ENCODE measurements at places on chromosomes 13 and 19.

GRCh38 chr19:2819540-2820111 is at the start of gene ZNF554:
Gene ZNF554, plus strand, starts transcription at chr19:2819868. Its CDS starts 204 bp downstream, at chr19:2820072.
- DNase-seq, result peak; percentile 96

DNA sequence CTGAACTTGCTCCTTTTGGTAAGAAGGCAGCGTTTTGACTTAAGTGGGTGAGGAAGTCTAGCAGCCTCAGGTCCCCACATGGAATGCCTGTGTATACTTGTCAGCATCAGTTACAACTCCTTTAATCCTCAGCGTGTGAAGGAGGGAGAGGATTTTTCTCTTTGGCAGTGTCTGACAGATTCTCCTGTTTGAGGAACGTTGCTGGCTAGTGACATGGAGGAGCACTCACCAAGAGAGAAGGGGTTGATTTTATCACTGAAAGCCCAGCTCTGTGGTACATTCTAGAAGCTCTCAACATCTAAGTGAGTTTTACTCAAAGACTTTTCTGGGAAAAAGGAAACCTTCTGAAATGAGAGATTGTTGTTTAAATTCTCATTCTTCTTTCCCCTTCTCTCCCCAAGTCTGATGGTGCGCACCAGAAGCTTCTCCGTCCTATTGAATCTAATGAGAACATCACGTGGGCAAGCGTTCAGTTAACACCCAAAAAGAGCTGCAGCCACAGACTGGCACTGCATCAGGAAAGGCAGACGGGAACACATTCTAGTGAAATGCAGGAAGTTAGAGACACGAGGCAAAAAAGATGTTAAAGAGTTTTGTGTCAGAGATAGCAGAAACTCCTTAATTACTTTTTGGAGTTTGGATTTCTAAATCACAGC is 58.2 kb downstream of the GJA3 start:
- no peak for DNase-seq

- no peak for DNase-seq
Observed at GRCh38 chr19:18392926-18393325, 4.5 kb downstream of the LRRC25 start.

DNA sequence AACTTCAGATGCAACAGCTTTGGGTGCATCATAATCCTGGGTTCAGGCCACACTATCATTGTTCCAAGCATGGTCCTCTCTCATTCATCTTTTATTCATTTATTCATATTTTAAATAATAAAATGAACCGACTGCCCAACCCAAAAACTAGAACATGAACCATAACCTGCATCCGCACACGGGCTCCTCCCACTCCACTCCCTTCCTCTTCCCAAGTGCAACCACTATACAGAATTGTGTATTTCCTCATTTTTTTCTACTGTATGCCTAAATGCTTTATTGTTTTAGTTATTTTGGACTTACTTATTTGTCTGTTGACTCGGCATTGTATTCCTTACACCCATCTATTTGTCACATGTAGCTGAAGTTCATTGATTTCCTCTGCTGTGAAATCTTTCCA is 30.7 kb upstream of the POMP start:
- DNase-seq, result no peak

GRCh38 chr19:47100290-47100689 is 13.3 kb downstream of the ZC3H4 start:
- no peak for DNase-seq

- DNase-seq, result no peak
Observed at GRCh38 chr19:37936166-37936565, 29.2 kb downstream of the SIPA1L3 start.

DNA sequence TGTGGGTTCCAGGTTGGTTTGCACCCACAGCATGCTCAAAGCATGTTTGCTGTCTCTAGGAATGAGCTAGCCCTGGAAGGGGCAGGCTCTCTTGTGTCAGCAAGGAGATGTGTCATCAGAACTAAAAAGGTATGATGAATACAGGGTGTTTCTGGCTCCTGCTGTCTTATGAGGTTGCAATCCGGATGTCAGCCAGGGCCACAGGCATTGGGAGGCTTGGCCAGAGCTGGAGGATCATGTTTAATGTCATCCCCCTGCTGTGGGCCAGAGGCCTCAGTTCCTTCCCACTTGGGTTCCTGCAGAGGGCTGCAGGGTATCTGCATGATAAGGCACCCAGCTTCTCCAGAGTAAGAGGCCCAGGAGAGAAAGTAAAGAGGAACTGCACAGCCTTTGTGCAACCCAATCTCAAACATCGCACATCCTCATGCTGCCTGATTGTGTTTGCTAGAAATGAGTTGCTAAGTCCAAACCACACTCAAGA is 193.6 kb downstream of the COL4A1 start:
- DNase-seq, result no peak

DNA sequence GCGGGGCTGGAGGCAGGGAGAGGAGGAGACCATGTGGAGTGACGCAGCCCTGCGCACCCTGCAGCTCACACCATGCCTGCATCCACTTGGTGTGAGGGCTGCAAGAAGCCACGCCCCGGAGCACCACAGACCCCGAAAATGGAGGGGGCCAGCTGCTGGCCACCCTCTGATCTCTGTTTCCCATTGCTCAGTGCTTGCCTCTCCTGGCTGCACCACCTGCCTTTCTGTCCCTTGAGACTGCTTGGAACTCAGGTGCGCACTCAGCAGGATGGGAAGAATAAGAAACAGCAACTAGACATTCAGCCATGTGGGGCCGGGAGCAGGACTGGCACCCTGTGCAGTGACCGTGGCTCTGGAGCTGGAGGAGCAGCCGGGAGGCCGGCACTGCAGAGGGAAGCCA is 64.0 kb downstream of the ANKRD10 start:
- DNase-seq, result no peak

GRCh38 chr13:50200988-50201387 is 185.7 kb downstream of the KCNRG start:
- no peak for DNase-seq

GRCh38 chr19:42066075-42066754 is 3.8 kb downstream of the GRIK5 start:
- DNase-seq, result no peak

GRCh38 chr13:98471934-98472333 is 105.0 kb downstream of the STK24 start:
- DNase-seq, result no peak

DNA sequence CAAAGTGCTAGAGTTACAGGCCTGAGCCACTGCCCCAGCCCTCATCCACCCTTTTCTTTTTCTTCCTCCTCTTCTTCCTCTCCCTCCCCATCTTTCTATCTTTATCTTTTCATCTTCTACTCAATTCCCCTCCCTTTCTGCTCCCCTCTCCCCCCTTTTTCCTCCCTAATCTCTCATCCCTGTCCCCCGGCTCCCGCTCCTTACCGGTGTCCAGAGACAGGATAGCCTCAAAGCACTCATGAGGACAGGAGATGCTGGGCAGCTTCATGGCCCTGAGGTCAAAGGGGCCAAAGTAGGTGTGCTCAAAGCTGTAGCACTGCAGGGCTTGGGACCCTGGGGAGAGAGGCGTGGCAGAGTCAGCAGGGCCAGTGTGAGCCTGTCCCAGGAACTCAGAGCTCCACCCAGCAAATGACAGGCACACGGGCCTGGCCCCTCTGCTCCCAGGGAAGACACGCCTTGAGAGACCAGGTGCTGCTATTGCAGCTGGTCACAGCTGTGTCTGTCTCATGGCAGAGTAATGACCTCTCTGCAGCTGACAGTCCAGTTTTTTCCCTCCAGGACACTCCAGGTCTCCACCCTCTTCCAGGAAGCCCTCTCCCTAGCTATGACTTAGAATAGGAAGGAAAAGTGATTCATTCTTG is 2.6 kb downstream of the LYPD5 start:
- no peak for DNase-seq

- no peak for DNase-seq
Observed at GRCh38 chr13:33872005-33872351, 54.0 kb downstream of the RFC3 start.

DNA sequence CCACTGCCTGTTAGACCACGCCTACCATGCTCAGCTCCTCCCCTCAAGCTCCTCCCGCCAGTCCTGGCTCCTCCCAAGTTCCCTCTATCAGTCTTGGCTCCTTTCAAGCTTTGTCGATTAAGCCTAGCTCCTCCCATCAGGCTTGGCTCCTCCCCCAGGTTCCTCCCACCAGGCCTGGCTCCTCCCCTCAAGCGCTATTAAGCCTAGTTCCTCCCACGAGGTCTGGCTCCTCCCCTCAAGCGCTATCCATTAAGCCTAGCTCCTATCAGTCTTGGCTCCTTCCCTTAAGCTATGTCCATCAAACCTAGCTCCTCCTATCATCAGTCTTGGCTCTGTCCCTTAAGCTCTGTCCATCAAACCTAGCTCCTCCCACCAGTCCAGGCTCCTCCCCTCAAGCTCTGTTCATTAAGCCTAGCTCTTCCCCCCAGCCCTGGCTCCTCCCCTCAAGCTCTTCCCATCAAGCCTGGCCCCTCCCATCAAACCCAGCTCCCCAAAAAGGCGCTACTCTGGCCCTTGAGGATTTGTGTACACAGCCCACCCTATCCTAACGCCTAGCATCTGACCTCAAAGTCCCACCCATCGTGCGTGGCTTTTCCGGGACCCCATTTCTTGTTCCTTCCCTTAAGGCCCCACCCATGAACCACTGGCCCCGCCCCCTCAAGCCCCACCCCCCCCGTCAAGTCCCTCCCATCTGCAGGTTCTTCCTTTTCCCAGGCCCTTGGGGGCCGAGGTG is 10.0 kb downstream of the CAMSAP3 start:
- no peak for DNase-seq

- DNase-seq, result no peak
Observed at GRCh38 chr19:51766461-51766860, 5.5 kb downstream of the FPR2 start.

GRCh38 chr19:5287066-5287465 is 53.5 kb downstream of the PTPRS start:
- no peak for DNase-seq

- DNase-seq, result no peak
Observed at GRCh38 chr19:5665781-5666513, 14.4 kb downstream of the MICOS13 start.

Measured in hindlimb muscle (tissue), 1 donor.